ENCODE measurements at places on chromosomes 1 and 21.

DNA sequence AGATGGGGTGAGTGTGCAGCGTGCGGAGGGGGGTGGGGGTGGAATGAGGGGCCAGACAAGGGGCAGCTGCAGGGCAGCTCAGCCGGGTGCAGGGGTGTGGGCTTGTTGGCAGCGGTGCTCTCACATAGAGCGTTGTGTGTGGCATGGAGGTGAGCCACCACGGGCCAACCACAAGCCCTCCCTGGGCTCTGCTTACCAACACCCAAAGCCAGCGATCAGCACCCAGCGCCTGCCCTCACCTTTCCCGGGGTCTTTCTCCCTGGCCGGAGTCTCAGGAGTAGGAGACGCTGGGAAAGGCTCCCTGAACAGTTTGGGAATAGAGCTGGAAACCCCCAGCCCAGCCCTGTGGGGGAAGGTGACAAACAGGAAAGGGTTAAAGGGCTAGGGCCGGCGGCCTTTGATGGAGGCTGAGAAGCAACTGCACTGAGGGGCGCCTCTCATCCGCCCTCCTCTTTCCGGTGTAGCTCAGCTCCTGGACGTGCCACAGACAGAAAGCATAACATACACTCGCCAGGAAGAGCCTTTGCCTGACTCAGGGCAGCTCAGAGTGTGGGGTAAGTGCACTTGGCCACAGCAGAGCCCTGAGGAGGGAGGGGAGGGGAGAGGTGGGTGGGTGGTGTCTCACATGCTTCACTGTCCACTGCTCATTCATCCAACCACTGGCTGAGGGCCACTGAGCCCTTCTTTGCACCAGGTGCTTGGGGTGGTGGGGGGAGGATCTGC is 577 bp downstream of the IKBKE start:
- no peak for DNase-seq

DNA sequence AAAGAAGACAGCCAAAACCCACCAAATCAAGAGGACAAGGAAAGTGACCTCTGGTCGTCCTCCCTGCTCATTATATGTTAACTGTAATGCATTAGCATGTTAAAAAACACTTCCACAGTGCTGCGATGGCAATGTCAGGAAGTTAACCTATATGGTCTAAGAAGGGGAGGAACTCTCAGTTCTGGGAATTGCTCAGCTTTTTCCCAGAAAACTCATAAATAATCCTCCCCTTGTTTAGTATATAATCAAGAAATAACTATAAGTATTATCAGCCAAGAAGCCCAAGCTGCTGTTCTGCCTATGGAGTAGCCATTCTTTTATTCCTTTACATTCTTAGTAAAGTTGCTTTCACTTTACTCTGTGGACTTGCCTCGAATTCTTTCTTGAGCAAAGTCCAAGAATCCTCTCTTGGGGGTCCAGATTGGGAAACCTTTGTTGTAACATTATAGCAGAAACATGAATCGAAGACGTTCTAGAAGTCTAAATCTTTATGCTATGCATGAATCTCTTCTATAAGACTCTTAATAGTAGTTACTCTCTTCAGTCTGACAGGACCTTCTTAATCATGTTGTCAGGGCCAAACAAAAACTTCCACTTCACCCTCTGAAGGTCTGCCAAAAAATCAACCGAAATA is 110.0 kb upstream of the VANGL1 start:
- DNase-seq, result no peak

DNA sequence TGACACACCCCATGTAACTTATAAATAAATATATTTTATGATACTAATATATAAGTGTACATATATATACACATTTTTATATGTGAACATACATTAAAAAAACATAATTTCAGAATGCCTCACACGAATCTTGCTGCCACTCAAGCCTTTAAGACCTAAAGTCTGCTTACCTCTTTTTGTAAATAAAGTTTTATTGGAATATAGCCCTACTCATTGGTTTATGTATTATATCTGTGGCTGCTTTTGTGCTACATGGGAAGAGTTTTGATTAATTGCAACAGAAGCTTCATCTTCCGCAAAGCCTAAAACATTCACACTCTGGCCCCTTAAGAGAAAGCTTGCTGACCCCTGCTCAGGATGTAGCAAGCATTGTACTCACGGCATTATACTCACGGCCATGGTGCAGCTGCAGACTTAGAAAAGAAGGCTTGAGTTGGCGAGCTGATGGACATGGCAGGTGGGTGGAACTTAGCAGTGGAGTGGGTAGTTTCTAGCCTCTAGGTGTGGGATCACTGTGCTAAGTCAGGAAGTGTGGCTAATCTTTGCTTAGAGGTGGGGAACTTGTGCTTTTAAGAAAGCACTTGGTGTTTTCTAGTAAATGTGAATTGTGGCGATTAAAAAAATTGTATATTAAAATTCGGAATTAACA is 80.8 kb downstream of the DYRK1A start:
- DNase-seq, result no peak

DNA sequence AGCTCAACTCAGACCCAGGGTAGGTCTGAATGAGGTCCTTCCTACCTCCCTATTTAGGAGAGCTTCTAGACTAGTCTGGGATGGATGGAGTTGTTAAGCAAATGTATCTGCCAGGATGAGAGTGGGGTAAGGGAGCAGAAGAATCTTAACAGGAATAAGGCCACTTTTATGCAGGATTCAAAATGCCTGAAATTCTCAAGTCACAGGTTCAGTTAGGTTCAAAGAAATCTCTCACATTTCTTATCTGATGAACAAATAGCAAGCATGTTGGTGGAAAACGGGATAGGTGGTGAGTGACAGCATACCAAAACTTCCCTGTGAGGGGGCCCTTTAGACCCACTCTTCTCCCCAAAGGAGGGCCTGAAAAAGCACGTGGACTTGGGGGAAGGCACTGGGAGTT is 3.0 kb downstream of the SLAMF9 start:
- DNase-seq, result no peak

GRCh38 chr1:67162954-67163353 is 3.3 kb upstream of the IL23R start:
- no peak for DNase-seq

GRCh38 chr1:41380979-41381691 is 19.9 kb downstream of the FOXO6 start:
- peak; percentile 68 for DNase-seq

- DNase-seq, result no peak
Observed at GRCh38 chr1:14296795-14297194, 301.7 kb upstream of the KAZN start.

DNA sequence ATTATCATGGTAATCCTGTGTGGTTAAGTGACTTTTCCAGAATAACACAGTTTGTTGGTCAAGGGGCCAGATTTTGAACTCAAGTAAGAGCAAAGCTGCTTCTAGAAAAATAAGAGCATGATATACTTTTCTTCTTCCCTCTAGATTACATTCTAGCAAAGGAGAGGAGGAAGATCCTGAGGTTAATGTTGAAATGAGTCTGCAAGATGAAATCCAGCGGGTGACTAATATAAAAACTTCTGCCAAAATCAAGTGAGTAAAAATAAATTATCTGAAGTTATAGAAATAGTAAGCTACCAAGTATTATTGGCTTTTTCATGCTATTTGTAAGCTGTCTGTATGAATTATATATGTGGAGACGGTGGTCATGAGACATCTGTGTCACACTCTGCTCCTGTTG is 12.8 kb downstream of the WDR3 start:
- no peak for DNase-seq

DNA sequence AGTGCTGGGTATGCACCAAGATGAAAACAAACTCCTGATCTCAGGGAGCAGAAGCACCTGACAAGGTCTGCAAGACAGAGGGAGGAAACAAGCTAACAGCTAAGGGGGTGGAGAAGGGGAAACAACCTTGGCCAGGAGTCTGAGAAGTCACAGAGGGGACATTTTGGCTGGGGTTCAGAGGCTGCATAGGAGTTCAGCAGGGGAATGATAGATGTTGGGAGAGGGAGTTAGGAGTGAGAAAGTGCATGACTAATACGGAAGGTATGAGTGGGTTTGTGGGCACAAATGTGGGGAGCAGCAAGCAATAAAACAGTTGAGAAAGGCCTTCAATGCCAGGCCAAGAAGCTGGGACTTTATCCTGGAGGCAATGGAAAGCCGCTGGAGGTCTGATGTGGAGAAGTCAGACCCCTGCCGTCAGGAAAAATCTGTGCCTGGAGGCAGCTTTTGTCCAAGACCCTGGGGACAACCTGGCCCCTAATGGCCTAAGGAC is 16.4 kb downstream of the EPHA2 start:
- no peak for DNase-seq

- DNase-seq, result no peak
Observed at GRCh38 chr1:201882665-201883132, 6.0 kb upstream of the SHISA4 start.

DNA sequence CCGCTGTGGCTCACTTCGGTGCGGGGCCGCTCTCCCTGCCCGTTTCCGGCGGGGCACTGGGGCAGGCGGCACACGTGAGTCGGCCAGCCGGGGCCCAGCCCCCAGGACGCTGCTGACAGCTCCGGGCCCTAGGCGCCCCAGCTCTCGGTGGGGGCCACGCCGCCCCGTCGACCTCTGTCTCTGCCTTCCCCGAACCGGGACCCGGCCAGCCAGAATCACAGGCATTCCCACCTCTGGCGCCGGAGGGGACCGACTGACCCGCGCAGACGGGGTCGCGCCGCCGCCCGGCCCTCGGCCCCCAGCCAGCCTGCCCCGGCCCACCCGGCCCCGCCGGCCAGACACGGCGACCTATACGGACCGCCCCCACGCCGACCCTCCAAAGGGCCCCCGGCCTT is 755 bp downstream of the SCMH1 start:
- peak; percentile 86 for DNase-seq

- DNase-seq, result no peak
Observed at GRCh38 chr1:42759114-42759513, 7.7 kb downstream of the P3H1 start.

- DNase-seq, result no peak
Observed at GRCh38 chr1:115507901-115508300, 133.9 kb upstream of the VANGL1 start.

DNA sequence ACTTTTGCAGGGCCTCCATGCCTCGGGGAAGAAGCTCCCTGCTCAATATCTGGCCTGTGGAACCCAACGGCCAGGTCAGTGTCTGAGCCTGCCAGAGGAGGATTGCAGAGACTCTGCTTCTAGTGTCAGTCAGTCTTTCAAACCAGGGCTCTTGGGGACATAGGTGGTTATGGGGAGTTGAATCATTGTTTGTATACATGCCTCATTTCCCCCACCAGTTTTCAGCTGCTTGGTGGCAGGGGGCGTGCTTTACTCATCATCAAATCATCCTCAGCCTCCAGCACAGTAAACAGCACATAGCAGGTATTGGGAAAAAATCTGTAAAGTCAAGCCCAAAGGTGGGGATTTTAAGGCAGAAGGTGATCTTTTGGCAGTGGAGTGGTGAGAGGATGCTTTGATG is 17.4 kb upstream of the FAM89A start:
- DNase-seq, result no peak

GRCh38 chr1:156119503-156120209 is 5.1 kb downstream of the LMNA start:
- no peak for DNase-seq

- DNase-seq, result no peak
Observed at GRCh38 chr1:213103377-213104306, 52.6 kb downstream of the RPS6KC1 start.

- no peak for DNase-seq
Observed at GRCh38 chr1:184840596-184840995, 85.9 kb upstream of the EDEM3 start.

- no peak for DNase-seq
Observed at GRCh38 chr1:244214009-244214967, 163.2 kb downstream of the ZBTB18 start.

GRCh38 chr1:163056831-163057230 is 12.3 kb upstream of the RGS4 start:
- no peak for DNase-seq

GRCh38 chr1:29281571-29281970 is 45.2 kb downstream of the PTPRU start:
- DNase-seq, result no peak

DNA sequence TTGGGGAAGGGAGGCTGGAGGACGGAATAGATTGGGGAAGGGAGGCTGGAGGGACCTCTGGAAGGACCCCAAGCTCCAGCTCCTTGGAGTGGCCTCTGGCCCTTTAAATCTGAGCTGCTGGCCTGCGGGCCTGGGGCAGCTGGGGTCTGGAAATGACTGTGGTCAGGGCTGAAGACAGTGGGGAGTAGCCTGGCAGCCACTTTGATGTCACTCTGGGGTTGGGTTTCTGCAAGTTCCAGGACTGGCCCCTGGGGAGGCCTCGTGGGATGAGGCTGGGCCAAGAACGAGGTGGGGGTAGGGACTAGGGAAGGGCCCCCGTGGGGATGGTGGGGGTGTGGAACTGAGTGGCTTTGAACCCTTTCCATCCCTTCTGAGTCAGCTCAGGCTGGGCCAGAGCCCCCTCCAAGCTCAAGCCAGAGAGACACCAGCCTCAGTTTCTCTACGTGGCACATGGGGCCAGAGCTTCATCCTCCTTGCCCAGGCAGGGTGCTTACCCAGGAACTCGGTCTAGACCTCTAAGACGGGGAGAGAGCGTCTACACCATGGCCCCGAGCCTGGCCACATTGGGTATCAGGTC is 59.7 kb downstream of the ALPL start:
- no peak for DNase-seq

DNA sequence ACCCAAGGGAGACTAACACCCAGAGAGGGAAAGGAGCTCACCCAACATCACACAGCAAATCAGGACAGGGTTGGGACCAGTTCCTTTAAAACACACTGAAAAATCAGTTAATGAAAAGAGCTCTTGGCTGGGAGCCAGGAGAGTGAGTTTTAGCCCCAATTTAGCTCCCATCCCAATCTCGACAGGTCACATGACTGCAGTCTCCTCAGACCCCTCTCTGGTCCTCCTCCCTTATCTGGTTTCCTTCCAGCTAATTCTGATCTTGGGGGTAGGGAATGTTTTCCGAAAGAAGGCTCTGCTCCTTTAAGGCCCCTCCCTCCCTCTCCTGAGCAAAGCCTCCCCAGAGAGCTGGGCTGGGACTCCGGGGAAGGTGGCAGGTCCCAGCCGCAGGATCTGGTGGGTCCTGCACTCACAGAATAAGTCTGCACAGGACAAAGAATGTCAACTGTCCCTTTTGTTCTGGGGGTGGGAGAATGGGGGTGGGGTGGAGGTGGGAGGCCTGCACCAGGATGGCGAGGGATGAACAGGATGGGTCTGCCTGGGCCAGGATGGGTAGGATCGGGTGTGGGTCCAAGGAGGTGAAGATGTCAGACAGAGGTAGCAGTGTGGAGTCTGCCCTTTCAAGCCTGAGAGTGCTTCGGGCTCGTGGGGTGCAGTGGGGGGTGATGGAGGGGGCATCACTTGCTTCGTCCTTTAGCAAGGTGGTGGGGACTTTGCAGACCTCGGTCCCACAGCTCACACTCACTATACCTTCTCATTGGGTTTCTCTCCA is 57.3 kb upstream of the SSBP3 start:
- no peak for DNase-seq

- no peak for DNase-seq
Observed at GRCh38 chr1:207362962-207363860, 41.7 kb downstream of the CD55 start.

- no peak for DNase-seq
Observed at GRCh38 chr1:43659212-43660166, 9.5 kb downstream of the KDM4A start.

DNA sequence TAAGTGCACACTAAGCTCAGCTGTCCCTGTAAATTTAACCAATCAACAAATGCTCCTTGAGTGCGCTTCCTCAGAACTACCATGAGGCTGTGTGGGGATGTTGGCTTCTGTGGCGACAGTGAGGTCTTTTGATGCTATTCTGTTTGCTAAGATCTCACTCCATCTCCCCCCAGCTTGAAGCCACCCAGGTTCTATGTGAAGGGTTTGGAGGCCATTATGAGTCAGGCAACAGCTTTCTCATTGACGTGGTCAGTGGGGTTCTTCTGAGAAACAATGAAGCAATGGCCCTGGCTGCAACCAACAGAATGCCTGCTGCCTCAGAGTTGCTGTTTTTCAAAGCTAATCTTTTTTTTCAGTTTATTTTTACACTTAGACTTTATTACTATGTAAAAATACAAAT is 205.5 kb downstream of the PTBP2 start:
- no peak for DNase-seq

All from pancreas (tissue), 10 donors.